H4 (cell line): ENCODE measurements at places on chromosomes 13 and 19.

- no peak for DNase-seq
Observed at GRCh38 chr19:17294051-17294891, 9.0 kb downstream of the ABHD8 start.

DNA sequence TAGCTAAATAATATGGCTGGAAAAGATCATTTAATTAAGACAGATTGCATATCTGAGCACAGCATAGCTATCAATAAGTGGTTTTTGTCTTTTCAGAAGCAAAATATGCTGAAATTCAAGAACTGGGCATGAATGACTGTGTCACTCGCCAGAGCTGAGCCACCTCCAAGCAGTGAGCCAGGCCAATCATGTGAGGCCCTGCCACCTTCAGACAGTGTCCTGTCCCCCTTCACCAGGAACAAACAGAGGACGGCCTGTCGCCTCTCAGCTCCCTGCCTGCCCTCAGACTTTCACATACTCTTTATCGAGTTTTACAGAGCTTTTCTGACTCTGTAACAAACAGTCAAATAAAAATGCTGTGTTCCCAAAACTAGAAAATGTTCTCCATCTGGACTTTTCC is 171.0 kb upstream of the TSC22D1 start:
- no peak for DNase-seq

DNA sequence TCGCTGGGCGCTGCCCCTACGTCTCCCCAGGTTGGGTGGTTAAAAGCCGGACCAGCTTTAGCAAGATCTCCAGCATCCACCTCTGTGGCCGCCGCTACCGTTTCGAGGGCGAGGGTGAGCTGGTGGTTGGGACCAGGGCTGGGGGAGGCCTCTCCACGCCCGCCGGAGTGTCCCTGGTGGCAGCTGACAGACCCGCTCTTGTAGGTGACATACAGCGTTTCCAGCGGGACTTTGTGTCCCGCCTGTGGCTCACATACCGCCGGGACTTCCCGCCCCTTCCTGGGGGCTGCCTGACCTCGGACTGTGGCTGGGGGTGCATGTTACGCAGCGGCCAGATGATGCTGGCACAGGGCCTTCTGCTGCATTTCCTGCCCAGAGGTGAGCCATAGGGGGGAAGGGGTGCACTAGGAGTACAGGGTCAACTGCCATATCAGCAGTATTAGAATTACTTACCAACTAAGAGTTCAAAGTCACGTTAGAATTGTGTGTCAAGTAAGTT is 1.1 kb downstream of the ATG4D start:
- DNase-seq, result no peak

DNA sequence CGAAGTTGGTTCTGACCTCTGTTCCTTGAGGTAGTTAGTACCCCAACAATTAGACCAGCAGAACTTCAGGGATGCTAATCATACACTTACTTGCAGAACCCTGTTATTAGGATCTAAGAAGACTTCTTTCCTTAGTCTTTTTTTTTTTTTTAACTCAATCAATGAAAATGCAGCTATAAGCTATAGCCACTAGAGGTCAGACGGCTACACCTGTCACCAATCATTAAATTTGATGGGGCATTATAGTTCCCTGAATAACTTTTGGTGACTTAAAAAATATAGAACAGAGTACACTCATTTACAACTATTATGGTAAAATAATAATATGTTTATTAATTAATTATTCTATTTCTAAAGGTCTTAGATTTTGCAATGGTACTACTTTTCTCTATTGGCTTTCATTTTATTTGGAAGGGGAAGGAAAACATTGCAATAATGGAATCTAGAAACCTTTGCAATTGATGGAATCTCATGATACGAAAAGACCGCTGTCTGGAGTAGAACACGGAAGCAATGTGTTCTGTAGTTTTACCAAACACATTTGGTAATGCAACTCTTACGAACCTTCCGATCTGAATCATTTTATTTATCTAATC is 483.2 kb downstream of the DIAPH3 start:
- peak; percentile 11 for DNase-seq
